ENCODE measurements at places on chromosomes 11 and 22. TPM values are rescaled to one million over a fixed set of nuclear protein-coding genes. Genes with fewer than 3 reads are reported as not detected.

The ART1 gene
- total RNA-seq: not detected

- DNase-seq: no peak
These were observed 11.0 kb upstream of the BLID start for GRCh38 chr11:122127020-122127419.

DNA sequence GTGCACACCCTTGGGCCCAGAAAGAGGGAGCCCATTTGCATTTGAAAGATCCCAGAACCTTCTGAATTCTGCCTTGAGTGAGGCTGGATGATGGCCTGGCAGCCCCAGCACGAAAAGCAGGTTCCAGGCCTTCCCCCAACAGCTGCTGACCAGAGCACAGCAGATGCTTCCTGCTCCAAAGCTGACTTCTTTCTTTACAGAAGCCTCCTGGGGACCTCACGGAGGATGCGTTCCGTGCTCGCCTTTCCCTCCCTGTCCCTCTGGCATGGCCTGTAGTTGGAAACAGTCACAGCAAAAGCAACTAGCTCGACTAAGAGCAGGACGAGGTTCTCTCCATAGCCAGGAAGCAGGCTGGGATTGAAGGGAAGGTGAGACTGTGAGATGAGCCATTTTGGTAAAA, 107.7 kb upstream of the B3GAT1 start:
- DNase-seq: no peak

- no peak for DNase-seq
These were observed 60.5 kb upstream of the UCP3 start for GRCh38 chr11:74069146-74070046.

DNA sequence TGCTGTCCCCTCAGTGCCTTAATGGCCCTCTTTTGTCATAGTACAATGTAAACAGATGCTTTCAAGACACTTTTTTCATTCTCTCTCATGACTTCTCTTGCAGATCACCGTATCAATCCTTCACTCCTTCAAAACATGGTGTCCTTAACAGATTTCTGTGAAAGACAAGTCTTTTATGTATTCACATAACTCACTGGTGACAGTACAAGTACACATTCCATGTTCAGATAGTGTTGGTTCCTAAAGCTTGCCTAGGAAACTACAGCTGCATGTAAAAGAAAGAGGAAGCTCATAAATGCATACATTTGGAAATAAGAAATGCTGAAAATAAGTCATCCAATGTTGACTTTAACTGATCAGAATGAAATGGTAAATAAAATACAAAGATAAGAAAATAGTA, 5.0 kb upstream of the OR52E6 start:
- DNase-seq: no peak

- DNase-seq: peak; percentile 81
These were observed 76.2 kb downstream of the ARHGAP32 start for GRCh38 chr11:129115652-129116586.

The USH1C gene
- total RNA-seq: not detected

GRCh38 chr22:31367426-31367825, 21.3 kb upstream of the PATZ1 start:
- no peak for DNase-seq

- DNase-seq: no peak
These were observed 76.9 kb downstream of the DSCAML1 start for GRCh38 chr11:117720061-117720511.

DNA sequence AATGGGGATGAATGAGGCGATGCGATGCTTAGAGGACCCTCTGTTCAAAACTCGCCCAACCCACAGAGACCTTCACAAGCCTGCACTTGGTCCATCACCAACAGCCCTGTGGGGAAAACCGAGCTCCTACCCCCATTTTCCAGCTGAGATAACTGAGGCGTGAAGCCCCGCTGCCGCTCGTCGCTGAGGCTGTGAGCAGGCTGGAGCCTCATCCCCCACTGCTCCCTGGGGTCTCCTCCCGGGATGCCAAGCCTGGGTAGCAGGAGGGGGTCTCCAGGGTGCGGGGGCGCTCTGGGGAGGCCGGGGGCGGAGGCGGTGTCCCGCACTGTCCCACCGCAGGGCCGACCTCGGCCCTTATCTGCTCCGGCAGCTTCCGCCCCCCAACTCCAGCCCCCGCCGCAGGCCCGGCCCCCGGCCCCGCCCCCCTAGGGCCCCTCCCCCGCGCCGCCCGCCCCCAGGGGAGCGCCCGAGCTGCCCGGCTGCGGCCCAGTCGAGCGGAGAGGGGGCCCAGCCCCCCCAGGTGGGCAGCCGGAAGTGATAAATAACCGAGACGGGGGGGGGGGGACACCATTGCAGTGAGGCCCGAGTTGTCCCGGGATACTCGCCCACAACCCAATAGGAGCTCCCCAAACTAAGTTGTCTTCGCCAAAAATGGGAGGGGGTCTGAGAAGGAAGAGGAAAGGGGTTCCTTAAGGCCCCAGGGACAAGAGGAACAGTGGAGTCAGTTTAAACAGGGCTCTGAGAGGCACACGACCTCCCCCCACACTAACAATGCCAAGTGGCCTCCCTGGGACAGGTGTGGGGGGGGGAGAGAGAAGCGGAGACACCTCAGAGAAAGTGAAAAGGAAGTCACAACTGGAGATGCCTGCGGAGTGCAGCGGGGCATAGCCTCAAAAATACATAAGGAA, 8.3 kb upstream of the SLC39A13 start:
- no peak for DNase-seq

The KLHDC7B gene
- not detected for total RNA-seq

GRCh38 chr22:19884954-19885751, 30.5 kb upstream of the GNB1L start:
- DNase-seq: no peak

GRCh38 chr22:27616033-27616432, 185.5 kb downstream of the MN1 start:
- no peak for DNase-seq

The KCNJ11 gene
- 0.33 TPM for total RNA-seq

GRCh38 chr11:103480421-103480820, 371.2 kb downstream of the DYNC2H1 start:
- DNase-seq: no peak

The HSPB2 gene
- total RNA-seq: not detected

DNA sequence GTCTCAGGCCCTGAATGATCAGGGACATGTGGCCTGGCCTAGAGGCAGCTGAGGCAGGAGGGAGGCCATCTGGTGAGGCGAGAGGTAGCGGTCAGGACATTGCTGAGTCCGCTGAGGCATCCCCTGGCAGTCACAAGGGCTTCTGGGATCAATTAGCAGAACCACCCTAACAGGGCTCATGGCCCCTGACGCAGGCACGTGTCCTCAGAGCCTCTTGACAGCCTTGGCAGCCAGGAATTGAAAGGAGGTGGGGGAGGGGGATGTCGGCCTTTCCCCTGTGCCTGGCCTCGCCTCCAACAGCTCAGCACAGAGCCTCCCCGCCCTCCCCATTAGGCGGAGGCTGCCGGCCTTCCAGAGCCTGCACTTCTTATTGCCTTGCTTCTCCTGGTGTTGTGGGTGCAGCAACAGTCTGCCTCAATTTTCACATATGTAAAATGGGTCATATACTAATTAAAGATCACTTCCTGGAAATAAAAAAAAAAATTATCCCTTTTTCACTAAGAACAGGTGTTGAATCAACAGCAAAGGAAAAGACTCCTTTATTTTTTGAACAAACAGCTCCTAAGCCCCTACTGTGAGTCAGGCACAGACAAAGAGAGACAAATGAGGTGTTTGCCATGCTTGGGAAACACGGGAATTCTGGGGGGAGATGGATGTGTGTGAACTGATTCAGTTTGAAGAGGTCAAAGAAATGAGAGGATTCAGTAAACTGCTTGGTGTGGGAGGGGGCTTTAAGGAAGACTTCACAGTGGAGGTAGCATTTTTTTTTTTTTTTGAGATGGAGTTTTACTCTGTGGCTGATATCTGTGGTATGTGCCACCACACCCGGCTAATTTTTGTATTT, 55.3 kb downstream of the NFAM1 start:
- DNase-seq: no peak

GRCh38 chr11:35376613-35377012, 42.7 kb downstream of the SLC1A2 start:
- DNase-seq: no peak

- peak; percentile 66 for DNase-seq
These were observed 15.8 kb downstream of the PHLDB1 start for GRCh38 chr11:118623269-118623655.

DNA sequence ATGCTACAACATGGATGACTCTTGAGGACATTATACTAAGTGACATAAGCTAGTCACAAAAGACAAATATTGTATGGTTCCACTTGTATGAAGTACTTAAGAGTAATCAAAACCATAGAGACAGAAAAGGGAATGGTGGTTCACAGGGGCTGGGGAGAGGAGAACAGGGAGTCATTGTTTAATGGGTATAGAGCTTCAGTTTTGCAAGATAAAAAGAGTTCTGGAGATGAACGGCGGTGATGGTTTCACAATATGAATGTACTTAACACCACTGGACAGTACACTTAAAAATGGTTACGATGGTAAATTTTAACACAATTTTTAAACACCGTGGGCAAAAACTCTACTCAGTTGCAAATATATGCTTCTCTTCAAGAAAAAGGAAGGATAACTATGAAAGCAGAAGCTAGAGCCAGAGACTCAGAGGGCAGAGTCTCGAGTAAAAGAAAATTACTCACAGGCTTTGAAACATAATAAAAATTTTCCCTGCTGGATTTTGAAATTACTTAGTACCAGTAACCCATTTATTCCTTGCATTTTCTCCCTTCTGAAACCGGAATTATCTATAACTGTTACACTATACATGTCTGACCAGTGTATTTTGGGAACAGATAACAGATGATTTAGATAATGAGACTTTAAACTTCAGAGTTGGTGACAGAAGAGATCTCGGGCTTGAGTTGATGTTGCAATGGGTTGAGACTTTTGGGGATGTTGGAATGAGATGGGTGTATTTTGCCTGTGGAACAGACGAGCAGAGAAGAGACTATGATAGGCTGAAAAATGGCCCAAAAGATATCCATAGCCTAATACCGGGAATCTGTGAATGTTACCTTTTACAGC, 15.0 kb downstream of the MRTFA start:
- DNase-seq: no peak

- DNase-seq: peak; percentile 50
These were observed 38.2 kb downstream of the PITPNB start for GRCh38 chr22:27880778-27881394.

DNA sequence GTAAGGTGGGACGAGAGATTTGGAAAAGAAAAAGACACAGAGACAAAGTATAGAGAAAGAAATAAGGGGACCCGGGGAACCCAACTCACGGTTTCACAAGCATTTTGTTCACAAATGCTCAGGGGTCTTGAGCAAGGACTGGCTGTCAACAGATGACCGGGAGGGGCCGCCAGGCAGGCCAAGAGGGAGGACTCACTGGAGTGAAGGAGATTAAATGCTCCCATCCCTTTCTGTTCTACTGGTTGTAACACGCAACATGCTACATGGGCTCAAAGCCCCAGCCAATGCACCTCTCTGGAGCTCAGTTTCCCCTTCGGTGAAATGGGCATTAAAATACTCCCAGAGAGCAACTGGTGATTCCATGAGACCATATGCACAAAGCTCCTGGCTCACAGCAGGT, 13.4 kb downstream of the SHANK2 start:
- DNase-seq: no peak

- DNase-seq: peak; percentile 41
These were observed 403.2 kb downstream of the AASDHPPT start for GRCh38 chr11:106480581-106481190.

GRCh38 chr22:17343766-17344165, 25.5 kb upstream of the CECR2 start:
- no peak for DNase-seq

The SLC25A45 gene
- 1.9 TPM for total RNA-seq

- no peak for DNase-seq
These were observed 4.2 kb upstream of the RPS19BP1 start for GRCh38 chr22:39536711-39537110.

- peak; percentile 55 for DNase-seq
These were observed 29.9 kb upstream of the ACER3 start for GRCh38 chr11:76830639-76831327.

DNA sequence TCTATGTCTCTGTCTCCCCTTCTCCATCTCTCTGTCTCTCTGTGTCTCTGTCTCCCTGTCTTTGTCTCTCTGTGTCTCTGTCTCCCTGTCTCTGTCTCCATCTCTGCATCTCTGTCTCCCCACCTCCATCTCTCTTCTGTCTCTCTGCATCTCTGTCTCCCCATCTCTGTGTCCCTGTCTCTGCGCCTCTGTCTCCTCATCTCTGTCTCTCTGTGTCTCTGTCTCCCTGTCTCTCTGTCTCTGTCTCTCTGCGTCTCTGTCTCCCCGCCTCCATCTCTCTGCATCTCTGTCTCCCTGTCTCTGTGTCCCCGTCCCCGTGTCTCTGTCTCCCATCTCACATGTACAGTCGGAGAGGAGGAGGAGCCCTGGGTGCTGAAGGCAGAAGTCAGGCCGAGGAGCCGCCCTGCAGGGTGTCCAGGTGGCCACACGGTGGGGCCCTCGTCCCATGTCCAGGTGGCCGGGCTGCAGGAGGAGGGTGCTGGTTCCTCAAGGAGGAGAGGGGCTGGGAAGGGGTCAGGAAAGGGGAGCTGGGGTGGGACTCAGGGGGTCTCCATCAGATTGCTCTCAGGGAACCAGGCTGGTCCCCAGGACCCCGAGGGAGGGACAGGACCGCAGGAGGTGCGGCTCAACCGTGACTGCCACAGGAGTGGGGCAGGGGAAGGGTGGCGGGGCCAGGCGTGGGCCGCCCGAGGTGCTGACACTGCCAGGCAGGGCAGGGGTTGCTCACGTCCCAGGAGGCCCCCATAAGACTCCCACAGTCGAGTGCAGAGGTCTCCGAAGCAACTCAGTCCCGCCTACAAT, 25.6 kb upstream of the TH start:
- peak; percentile 59 for DNase-seq

DNA sequence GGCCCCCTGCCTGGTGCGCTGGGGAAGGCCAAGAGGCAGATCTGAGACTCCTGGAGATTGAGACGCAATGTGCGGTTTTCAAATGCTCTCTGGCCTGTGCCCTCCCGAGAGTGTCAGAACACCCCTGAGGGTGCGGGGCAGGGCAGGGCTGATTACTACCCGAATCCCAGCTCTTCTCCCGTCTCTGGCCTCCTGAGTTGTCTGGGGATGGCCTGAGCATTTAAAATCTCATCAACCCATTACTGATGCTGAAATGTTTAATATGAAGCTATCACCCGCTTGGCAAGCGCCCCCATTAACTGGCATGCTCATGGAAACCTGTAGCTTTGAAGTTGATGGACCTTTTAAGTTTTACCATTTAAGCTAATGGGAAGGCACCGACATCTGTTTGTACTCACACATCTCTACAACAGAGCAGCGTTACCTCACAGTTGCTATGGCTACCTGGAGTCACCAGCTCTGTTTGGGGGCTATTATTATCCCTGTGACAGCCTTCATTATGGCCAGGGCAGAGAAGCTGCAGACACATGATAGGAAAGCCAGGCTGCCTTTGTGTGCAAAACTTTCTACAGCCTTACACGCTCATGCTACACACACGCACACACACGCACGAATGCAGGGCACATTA, 3.6 kb upstream of the MB start:
- no peak for DNase-seq

The WT1 gene
- 4.4 TPM for total RNA-seq

DNA sequence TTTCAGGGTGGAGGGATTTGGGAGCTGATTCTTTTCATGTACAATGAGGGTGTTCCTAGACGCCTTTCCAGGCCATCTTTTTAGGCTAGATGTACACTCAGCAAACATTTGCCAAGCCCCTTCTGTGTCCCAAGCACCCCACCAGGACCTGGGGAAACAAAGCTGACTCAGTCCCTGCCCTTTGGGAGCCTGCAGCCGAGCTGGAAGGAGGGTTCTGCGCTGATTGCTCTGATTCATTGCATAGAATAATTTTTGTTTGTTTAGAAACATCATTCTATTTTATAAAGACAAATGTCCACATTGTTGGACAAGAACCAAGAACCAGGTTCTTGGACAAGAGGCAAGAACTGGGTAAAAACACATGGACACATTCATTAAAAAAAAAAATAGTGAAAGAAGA, 16.7 kb downstream of the TP53AIP1 start:
- DNase-seq: no peak

Measured in HT1080 (cell line).